CD4-positive, alpha-beta T cell treated with Interleukin-4 for 4 hours (primary cell): ENCODE measurements at places on chromosomes 6 and 20.

DNA sequence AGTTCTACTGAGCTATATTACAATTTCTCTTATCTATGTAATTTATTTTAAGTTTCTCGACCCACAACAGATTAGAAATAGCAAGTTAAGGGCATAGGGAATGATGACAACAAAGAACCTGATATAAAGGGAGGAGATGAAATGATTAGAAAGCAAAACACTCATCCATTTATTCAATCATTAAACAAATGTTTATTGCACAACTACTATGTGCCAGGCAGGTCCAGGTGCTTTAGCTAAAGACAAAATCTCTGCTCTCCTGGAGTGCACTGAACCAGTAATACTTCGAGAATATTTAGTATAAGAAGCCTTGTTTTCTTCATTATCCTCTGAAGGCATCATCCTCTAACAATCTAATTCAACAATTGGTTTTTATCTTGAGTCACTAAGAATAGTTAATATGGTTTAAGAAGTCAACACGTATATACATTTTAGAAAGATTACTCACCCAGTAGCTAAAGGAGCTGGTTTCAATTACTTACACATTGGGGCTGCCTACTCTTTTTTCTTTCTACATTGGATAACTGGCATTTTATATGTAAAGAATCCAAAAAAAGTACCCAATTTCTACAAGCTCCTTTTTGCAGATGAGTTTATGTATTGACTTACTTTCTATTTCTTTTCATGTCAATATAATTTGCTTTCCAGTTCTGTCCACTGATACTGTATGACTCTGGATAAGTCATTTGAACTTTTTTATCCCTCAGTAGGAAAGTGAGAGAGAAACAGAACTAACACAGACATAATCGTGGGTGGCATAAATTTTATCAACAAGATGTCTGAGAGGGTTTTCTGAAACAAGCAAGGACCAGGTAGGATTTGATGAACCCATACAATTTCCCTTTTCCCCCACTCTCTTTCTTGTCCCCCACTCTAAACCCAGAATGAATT lies 312.6 kb downstream of the CLIC5 start:
- no peak for DNase-seq

DNA sequence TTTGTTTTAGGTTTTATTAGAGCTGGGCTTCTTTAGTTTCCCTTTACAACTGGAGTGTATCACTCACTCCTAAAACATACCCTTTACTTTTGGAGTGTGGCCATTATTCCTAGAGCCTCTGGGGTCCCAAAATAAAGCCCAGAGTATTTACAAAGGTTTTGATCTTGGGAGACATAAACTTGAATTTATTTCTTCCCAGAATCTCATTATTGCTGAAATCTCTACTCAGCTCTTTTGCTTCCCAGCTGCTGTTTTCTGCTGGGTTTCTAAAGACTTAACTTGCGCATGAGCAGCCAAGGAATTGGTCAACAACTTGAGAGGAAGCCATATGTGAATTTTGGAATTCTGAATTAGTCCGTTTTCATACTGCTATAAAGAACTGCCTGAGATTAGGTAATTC lies 94.5 kb upstream of the NRSN1 start:
- DNase-seq, result no peak

DNA sequence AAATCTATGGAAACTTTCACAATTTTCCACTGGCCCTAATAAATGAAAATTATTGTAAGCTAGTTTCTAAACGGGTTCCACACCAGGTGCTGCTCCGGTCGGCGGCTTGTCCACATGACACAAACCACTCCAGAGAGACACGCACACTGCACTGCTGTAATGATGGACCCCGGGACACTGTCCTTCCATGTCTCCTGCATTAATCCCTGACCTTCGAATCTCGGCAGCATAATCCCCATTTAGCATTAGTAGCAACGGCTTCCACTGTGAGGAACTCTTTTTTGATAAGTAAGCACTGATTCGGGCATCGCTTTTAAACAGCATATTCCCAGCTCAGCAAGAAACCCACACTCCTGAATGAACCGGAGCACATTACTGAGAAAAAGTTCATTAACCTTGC lies 43.5 kb downstream of the INSM1 start:
- no peak for DNase-seq

GRCh38 chr6:48113130-48113529 lies 2.1 kb upstream of the PTCHD4 start:
- DNase-seq, result no peak

- peak; percentile 51 for DNase-seq
Observed at GRCh38 chr6:134882426-134883038, 67.4 kb downstream of the ALDH8A1 start.

- no peak for DNase-seq
Observed at GRCh38 chr20:44464514-44464913, 11.2 kb upstream of the TTPAL start.

DNA sequence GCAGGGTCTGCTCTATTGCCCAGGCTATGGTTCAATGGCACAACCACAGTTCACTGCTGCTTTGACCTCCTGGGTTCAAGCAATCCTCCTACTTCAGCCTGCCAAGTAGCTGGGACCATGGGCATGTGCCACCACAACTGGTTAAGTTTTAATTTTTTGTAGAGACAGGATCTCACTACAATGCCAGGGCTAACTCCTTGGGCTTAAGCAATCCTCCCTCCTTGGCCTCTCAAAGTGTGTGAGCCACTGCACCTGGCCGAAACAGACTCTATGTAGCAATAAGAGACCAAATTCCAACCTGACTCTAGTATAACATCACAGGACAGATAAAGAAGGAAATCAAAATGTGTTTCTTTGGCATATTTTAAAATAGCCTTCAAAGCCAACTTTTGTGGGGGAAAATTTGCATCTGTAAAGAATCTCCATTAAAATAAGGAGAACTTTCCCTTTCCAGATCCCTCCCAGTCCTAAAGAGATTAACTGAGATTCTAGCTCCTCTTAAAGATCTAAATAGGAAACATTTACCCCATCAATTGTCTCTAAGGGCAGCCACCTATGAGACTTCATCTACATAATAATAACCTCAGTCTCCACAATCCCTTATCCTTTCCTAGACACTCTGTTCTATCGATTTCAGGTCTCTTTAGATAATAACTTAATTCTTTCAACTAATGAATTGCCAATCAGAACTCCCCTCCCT lies 94.7 kb upstream of the PLCB4 start:
- DNase-seq, result no peak

- DNase-seq, result no peak
Observed at GRCh38 chr6:164812706-164813105, 496.7 kb downstream of the C6orf118 start.

GRCh38 chr20:15528391-15529111 lies 1044.7 kb downstream of the KIF16B start:
- DNase-seq, result no peak

DNA sequence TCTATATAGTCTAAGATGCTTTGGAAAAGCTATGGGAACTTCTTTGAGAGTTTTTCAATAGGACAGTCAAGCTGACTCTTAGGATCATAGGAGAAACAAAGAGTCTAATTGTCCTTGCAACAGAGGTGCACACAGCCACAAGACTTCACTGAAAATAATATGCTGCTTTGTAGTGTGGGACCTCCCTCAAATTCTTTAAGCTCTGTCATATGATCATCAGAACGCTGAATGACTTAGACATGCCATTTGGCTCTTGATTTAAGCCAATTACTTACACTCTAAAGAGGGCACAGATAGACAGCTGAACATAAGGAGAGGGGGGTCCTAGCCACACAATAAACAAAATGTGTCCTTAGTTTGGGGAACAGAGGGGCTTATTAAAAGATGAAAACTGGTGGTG lies 818.7 kb upstream of the GJE1 start:
- DNase-seq, result no peak

- no peak for DNase-seq
Observed at GRCh38 chr6:40244699-40245098, 310.4 kb upstream of the MOCS1 start.

- DNase-seq, result no peak
Observed at GRCh38 chr20:47263465-47264084, 92.9 kb downstream of the ZMYND8 start.

GRCh38 chr6:144153260-144153659 lies 2.9 kb downstream of the STX11 start:
- no peak for DNase-seq

DNA sequence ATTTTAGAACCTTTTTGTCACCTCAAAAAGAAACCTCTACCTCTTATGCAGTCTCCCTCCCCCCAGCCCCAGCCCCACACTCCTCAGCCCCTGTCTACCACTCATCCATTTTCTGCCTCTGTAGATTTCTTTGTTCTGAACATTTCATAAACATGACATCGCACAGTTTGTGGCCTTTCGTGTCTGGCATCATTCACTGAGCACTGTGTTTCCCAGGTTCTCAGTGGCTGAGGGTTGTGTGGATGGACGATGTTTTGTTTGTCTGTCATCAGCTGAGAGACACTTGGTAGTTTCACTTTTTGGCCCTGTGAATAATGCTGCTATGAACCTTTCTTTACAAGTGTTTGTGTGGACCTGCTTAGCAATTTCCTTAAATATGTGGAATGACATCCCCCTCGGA lies 64.5 kb downstream of the FAM120B start:
- DNase-seq, result no peak

- DNase-seq, result peak; percentile 39
Observed at GRCh38 chr6:14910692-14911547, 334.9 kb upstream of the JARID2 start.

DNA sequence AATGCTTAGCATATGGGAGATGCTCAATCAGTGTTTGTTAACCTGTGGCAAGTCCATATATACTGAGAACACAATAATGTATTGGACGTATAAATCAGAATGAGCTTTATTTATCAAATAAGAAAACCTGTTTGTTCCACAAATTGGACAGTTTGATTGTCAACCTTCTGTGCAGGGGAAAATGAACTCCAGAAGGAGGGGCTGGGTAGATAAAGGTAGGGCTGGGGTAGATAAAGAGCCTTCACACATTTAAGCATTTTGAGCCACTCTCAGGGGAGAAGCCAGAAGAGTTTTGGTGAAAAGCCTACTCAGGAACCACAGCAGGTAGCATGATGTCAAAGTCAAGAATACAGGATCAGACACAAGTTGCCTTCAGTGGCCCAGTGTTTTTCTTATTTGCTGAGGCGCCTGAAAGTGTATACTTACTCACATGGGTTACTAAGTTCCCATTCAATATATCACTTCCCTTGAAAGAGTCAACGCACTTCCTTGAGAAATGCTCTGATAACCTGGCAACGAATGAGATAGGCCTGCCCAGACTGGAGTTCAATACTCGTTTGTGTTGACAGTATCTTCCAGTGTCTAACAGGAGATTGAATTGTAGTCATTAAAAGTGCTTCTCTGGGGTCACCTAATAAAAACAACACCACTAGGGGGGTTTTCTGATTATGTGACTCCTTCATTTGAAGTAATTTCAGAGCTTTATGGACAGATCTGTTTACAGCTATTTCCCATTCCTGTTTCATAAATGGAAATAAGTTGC lies 263.9 kb upstream of the CITED2 start:
- no peak for DNase-seq

DNA sequence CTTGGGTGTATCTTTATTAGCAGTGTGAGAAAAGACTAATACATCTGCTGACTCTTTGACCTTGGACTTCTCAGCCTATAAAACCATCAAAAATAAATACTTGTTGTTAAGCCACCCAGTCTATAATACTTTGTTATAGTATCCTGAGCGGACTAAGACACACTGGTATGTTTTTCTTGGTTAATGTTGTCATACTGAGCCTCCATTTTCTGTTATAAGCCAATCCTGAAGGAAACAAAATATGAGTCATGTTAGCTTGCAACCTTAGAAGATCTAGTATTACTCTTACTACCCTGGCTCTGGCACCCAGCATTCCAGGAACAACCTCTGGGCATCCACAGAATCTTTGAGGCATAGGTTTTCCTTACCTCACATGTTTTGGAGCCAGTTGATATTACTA lies 307.2 kb downstream of the FRK start:
- DNase-seq, result no peak

DNA sequence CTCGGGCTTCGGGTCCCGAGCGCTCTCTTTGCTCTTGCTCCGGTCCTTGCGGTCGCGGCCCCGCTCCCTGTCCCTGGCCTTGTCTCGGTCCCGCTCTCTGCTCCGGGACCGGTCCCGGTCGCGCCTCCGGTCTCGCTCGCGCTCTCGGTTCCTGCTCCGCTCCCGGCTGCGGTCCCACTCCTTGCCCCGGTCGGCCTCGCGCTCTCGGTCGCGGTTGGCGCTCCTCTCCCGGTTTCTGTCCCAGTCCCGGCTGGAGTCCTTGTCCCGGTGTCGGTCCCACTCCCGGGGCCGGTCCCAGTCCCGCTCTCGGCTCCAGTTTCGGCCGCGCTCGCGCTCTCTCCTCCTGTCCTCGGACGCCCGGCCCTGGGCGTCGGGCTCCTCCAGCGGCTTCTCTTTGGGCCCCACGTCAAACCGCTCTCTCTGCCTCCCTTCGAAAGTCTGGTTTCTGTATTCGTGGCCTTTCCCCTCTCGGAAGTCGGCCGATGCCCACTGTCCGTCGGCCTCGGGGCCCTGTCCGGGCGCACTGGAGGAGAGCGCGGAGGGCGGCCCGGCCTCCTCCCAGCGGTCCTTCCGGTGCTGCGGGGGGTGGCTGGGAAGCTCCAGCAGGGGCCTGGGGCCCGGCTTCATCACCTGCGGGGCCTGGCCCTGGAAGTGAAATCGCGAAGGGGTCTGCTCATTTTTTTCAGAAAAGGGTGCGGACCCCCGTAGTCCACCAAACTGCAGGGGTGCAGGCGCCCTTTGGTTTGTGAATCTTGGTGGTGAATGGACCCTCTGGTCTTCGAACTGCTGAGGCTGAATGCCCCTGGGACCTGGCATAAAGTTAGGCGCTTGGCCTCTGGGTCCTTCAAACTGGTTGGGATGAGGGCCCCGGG lies 17.9 kb upstream of the TCFL5 start:
- no peak for DNase-seq

DNA sequence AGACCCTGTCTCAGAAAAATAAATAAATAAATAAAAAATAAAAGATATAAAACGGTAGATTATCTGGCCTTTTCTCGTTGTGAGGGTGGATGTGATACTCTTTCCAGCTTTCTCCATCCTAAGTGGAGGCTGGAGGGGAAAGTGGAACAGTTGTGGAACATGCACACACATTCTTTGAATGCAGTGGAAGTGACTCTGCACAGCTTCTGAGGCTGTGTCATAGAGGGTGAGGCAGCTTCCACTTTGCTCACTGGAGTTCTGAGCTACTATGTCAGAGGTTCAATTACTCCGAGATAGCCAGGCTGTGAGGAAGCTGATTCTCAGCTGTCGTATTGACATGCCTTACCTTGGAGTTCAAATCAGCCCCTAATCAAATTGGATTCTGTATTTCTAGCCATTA lies 82.2 kb downstream of the CHMP4B start:
- no peak for DNase-seq

DNA sequence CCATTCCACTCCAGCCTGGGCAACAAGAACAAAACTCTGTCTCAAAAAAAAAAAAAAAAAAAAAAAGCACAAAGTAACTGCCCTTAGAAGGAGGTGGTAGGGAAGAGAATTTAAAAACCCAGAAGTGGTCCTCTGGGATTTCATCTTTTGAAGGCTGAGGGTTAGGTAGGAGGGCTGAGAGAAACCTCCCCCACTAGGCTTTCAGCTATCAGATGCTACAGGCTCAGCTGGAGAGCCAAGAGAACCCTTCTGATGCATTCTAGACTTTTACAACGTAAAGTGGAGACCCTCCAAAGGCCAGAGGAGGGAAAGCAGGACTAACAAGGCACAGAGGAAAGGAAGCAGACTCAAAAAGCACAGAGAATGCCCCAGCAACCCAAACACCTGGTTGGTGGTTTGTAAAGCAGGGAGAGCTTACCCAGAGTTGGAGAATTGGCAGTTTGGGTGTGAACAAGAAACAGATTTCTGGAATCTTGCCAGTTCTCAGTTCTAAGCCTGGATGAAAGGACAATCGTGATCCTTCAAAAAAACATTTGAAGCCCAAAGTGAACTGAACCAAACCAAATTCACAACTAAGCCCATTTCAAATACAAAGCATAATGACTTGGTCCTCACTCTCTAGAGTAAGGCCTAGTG lies 23.2 kb upstream of the SPAG4 start:
- no peak for DNase-seq
